Lung microvascular endothelial cell (primary cell): ENCODE measurements at places on chromosomes 6 and 20. TPM values are rescaled to one million over a fixed set of nuclear protein-coding genes. Genes with fewer than 3 reads are reported as not detected.

GRCh38 chr6:65126667-65127066 lies 580.4 kb downstream of the EYS start:
- no peak for DNase-seq

DNA sequence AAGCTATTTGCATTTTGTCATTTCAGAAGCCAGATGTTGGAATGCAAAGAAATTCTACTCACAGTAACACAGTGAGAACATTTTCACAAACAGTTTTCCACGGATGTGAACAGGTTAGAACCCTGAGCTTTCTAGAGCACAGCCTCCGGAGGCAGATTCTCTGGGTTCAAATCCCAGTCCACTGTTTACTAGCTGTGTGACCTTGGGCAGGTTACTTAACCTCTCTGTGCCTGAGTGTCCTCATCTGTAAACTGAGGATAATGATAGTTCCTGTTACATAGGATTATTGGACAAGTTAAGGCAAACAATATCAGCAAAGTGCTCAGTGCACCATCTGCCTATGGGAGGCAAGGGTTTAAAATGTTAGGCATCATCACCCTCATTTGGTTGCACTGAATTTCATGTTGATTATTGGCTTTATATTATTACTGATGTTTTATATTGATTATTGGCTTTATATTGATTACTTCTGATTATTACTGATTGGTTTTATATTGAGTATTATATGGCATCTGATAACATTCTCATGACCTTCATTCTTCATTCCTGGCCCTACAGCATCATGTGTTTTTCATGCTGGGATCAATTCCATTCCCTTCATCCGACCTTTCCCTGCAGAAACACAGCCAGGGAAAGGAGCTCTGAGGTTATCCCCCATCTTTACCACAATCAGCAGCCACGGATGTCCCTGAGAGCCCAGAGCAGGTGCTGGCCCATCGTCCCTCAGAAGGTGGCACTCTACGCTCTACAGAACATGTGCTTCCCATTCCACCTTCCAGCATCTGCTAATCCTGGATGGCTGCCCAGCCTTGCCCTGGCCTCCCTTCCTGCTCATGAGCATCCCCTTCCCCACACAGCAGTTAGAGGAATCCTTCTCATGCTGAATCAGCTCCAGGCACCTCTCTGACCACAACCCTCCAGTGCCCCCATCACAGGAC lies 283.1 kb downstream of the PREX1 start:
- DNase-seq = no peak

- DNase-seq = no peak
Measured at GRCh38 chr6:170087941-170088581, 202.8 kb downstream of the DLL1 start.

- no peak for DNase-seq
Measured at GRCh38 chr6:39938773-39939654, 4.8 kb upstream of the MOCS1 start.

DNA sequence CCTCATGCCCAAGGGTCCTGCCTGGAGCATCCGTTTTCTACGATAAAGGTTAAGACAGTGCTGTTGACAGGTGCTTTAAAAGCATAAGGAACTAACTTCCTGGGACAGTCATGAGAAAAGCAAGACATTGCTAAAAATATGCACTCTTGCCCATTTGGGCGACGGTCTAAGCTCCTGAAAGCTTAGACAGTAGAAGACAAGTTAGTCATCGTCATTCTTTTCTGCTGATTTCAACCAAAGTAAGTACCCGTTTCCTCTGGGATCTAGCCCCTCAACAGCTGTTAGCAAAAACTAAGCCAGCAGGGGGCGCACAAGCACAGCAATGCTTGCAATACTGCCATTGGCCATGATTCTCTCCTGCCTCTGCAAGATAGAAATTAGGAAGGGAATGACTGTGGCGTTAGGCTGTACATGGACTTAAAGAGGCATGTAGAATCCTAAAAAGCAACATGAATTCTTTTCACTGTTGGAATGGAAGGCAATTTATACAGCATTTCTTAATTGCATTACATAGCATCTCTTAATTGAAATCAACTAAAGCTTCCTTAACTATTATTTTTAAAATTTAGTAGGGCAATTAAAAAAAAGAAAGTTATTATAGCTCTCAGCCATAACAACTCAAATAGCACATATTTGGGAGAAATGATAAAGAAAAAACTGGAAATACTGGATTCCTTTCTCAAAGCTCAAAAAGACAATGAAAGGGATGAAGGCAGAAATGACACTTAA lies 147.8 kb upstream of the RALGAPA2 start:
- DNase-seq = peak; percentile 78

- DNase-seq = peak; percentile 52
Measured at GRCh38 chr6:28489366-28490204, 26.0 kb downstream of the GPX6 start.

DNA sequence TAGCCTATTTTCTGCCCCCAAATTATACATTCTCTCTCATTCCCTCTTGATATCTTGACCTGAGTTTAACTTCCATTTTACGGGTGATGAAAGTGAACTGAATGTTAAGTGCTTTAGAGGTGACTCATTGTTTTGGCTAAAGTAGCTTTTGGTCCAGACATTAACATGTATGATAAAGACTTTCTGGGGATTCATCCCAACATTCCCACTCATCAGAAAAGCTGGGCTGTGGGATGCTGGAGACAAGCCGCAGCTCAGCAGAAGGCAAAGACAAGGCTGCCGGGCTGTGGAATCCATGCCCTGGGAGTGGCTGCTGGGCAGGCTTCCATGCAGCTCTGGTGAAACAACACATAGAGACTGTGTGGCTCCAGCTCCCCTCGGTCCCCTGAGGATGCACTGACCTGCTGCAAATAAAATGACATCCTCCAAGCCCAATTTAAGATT lies 89.9 kb upstream of the SYNDIG1 start:
- no peak for DNase-seq

- DNase-seq = no peak
Measured at GRCh38 chr20:4511776-4512175, 209.9 kb upstream of the PRND start.

DNA sequence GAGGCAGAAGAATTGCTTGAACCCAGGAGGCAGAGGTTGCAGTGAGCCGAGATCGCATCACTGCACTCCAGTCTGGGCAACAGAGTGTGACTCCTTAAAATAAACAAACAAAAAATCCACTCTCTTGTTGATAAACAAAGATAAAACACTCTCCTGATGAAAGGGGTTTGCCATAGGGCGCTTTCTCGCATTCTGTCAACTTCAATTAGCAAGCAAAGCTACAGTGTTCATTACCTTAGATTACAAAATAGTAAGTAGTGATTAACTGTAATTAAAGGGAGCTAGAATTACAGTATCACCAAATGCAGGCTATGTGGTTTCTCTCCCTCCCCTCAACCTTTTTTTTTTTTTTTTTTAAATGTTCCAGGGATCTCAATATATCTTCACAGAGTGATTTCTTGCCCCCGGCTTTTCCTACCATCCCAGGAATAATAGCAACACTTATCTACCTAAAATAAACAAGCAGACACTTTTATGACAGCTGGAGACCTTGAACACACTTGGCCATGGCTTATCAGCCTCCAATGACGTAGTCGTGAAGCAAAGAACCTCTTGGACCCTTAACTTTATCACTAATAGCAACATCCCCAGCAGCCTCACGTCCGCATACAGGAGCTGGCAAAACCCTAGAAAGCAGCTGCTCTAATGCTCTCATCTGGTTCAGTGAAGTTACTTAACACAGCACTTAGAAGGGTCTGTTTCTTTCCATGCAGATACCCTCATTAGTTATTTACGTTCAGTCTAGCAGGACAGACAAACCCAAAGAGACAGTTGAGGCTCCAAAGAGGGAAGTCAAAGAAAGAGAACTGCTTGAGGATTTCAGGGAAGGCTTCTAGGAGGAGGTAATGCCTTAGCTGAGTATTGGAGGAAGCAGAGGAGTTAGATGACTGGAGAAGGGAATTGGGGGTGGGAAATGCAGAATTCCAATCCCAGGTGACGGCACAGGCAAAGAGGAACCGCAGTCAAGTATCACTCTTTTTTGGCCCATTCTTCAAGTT lies 37.9 kb upstream of the NEDD9 start:
- DNase-seq = no peak

DNA sequence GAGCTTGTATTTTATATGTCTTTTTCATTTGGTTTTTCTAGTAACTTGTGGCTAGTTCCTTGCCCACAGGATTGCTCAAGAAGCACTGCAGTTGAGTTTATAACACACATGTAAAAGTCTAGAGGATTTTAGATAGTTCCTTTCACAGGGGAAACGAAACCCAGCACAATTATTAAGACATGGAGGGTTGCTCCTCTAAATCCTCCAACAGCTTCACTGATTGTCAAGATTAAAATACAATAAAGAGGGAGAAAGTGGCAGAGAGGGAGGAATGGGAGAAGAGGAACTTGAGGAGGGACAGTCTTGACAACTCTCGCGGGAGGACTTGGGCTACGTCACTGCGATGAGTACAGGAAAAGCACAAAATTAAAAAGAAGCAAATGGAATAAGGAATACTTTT lies 9.7 kb upstream of the TBC1D7 start:
- DNase-seq = no peak

- DNase-seq = no peak
Measured at GRCh38 chr20:13121840-13122515, 99.1 kb upstream of the ISM1 start.

The ELOVL4 gene
- total RNA-seq = under 0.01 and 0.22 TPM in 2 replicates

The ZKSCAN3 gene
- total RNA-seq = 3.1 and 4.0 TPM in 2 replicates
